HS-27A (cell line): ENCODE measurements at places on chromosomes 3 and 15.

GRCh38 chr3:74387111-74387735 lies 227.2 kb downstream of the CNTN3 start:
- no peak for DNase-seq

DNA sequence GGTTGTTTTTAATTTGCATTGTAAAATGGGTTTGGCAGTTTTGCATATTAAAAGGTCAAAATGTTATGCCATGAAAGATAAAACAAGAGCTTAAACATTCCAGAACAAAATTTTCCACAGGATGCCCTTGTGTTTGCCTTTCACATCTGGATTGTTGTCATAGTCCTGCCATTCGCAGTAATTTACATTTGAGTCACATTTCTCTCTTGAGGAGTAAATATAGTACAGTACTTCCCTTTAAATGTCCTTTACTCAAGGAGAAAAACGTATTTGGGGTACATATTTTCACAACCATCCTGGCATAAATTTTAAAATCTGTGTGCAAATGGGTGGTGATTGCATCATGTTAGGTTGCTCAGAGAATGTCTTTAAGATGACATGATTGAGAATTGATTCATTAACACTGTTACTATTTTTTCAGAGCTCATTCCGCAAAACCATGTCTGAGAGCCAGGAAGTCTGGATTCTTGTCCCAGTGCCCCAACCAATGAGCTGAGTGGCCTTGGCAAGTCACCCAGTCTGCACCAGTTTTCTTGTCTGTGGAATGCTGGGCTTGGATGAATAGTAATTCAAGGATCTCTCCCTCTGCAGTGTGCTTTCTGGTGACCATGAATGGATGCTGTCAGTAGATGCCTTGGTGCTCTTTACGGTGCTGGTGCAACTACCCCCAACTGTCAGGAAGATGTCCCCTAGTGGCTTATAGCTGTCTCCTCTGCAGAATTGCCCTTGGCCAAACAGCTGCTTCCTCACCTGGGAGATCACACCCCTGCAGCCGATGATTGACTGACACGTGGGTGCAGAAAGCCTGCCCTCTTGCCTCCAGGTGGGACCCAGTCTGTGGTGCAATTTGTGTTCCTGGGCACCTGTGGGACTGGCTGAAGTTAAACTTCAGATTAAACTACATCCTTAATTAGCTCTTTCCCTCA lies 43.0 kb downstream of the ABHD5 start:
- no peak for DNase-seq

DNA sequence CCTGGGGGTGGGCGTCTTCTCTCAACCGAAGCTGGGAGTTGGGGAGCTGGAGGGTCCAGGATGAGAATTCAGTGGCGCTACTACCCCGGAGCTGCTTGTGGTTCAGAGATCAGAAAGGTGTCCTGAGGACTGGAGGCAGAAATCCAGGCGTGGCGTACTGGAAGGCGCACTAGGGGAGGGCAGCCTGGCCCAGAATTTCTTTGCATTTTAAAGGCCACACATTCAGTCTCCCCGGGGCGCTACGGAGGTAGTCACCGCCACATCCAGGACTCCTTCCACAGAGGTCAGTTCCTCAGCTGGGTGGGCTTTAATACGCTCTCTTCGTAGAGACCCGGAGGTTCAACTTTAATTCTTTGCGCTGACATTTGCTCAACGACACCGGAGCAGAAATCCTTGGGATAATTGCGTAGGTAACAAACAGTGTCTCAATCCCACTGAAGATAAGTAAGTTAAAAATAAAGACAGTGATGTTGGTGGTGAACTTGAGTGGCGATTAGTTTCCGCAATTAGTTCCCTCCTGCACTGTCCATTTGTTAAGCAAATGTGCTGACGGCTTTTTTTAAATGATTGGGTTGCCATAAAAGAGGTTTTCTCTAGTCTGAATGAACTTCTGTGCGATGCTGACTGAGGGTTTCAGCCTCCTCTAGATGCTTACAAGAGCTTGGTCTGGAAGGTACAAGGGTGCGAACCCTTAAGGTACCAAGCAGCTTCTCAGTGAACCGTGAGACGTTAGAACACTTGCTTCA lies 535 bp downstream of the MCTP2 start:
- DNase-seq = no peak

DNA sequence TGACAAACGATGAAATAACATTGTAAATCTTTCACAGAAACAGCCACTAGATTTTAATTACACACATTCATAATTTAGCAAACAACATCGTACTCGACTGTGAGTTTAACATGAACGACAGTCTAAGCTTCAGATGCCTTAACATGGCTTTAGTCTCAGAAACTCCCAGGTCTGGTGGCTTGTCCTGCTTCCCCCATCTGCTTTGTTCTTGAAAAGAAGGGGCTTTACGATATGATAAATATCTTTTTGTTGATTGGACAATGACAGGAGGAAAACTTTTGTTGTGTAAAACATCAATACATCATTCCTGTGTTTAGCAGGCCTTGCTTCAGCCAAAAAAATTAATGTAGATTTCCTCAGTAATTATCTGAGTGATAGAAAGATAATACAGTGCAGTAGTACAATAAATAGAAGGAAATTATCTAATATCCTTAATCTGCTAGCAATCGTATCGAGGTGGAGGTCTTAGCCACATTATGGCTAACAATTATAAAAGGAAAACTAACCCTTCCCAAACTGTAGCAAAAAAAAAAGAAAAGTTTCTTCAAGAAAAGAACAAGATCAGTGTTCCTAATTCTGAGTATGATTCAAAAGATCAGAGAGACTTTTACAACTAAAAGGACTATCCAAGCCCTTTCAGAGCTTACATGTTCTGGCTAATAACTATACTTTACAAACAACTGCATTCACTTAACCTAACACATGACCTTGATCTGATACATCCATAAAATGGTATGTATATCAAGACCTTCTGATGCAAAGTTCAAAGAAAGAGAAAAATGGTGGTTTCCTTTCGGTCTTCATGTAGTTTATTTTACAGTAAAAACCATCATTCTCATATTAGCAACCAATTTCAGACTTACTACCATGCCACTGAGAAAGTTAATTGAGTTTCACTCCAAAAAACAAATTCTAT lies 535.7 kb downstream of the FOXP1 start:
- DNase-seq = no peak

DNA sequence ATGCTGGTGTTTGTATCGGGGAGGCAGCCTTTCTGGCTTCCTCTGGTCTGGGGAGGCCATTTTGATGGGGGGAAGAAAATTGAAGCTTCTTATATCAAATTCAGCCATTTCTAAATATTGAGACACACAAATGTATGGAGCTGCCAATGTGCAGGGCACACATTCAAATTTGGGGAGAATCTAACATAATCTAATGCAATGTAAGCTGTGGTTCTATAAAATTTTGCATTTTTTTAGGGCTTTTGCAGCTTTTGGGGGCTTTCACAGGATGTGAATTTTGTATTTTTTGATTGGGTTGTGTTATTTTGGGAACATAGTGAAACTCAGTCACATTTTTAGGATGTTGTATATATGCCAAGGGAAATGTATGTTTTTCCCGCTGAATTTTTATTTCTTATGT lies 43.4 kb downstream of the CDIN1 start:
- DNase-seq = no peak

DNA sequence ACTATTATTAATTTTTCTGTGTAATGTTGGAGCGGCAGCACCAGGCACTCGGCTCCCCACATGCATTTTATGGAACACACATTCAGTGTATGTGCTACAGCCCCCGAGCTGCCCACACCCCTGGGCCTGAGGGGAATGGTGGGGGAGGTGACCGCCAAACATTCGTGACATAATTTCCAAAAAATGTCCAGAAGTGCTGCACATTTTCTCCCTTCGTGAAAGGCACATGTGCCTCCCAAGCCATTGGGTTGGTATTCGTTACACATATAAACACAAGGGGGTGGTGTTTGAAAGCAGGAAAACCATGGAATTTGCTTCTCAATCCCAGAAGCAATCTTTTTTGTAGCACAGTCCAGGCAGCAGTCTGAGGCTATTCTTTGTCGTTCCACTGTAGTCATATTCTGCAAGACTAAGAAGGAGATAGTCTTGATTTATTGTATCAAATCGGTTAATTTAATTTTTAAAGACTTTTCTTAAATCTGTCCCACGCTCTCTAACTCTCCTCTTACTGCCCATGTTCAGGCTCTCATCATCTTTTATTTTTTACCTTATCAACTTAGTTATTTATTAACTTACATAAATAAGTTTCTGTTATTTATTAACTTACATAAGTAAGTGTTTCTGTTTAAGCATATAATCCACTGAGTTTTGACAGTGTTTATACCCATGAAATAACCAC lies 39.2 kb upstream of the POLR2M start:
- DNase-seq = peak; percentile 73
